Activated T-helper 1 cell treated with anti-CD3 and anti-CD28 coated beads, Interleukin-12 subunit alpha, Interleukin-12 subunit beta, Interleukin-2, Interleukin-4 antibody, amounts not matched to agents 30 ng/mL and 10 ng/mL and 1 ng/mL, durations not matched to agents 14 hours and 24 hours and 36 hours (primary cell): ENCODE measurements at places on chromosomes 1 and 21.

GRCh38 chr1:36326499-36326898, 3.1 kb upstream of the EVA1B start:
- no peak for DNase-seq

- DNase-seq: no peak
Measured at GRCh38 chr1:15311880-15312279, 64.9 kb downstream of the FHAD1 start.

DNA sequence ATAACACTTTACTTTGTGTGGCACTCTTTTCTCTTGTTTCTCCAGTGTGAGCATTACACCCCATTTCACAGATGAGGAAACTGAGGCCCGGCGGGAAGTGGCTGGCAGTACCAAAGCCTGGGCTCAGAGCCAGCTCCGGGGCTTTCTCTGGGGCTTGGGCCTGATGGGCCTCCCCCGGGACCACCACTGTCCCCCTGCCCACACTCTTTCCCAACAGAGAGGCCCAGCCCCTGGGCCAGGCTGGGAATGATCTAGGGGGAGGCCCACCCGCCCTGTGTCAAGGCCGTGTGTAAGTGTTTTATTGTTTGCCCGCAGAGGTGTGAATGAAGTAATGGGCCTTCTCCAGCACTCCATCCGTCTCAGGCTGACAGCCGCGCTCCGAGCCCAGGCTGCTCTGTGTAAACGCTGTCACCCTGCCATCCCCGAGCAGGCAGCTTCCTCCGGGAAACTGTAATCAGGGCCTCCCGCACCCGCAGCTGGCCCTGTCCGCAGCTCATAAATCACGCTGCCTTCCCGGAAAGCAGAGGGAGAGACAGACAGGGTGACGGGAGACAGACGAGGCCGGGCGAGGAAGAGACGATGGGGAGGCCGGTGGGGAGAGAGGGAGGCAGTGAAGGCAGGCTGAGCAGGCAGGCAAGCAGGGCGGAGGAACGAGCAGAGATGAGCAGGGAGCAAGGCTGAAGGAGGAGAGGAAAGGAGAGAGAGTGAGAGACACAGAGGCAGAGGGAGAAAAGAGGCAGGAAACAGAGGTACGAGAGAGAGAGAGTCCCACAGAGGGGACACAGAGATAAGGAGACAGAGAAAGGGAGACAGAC, 109.7 kb upstream of the ZBTB40 start:
- no peak for DNase-seq

GRCh38 chr1:230163205-230163604, 96.2 kb downstream of the GALNT2 start:
- no peak for DNase-seq

GRCh38 chr1:160503087-160503486, 20.0 kb downstream of the SLAMF6 start:
- no peak for DNase-seq

- DNase-seq: no peak
Measured at GRCh38 chr1:93475681-93476080, 27.8 kb downstream of the FNBP1L start.

- DNase-seq: no peak
Measured at GRCh38 chr1:9797049-9797448, 26.7 kb downstream of the CLSTN1 start.

GRCh38 chr1:32897082-32898049, 3.8 kb downstream of the TMEM54 start:
- no peak for DNase-seq

DNA sequence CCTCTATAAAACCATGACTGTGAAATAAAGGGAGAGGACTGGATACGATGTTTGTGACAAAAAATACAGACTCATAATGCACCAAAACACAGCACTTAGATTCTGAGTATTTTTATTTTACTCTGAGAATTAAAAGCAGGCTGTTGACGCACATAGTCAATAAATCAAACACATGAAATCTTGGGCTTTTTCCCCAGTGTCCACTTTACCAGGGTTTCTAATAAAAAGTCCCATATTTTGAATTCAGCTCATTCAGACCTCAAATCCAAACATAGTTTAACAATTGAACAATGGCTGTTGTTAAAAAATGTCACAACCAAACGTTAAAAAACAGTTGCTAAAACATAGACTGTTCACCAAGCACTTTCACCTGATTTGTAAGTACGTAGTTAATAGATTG, 553.4 kb downstream of the LTN1 start:
- DNase-seq: no peak

DNA sequence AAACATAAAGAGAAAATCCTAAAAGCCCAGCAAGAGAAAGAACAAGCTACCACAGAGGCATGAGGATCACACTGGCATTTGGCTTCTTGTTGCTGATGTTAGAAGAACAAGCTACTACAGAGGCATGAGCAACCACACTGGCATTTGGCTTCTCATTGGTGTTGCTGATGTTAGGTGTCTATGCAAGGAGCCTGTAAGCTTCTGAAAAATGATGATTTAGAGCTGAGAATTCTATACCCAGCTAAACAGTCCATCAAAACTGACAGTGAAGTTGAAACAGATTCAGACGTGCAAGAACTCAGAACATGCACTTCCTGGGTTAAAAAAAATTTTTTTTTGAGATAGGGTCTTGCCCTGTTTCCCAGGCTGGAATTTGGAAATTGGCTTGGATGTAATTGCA, 37.8 kb upstream of the ADARB1 start:
- no peak for DNase-seq

GRCh38 chr1:180026556-180026955, 71.9 kb downstream of the CEP350 start:
- DNase-seq: no peak

- DNase-seq: no peak
Measured at GRCh38 chr21:34305605-34306604, 57.9 kb upstream of the KCNE2 start.

DNA sequence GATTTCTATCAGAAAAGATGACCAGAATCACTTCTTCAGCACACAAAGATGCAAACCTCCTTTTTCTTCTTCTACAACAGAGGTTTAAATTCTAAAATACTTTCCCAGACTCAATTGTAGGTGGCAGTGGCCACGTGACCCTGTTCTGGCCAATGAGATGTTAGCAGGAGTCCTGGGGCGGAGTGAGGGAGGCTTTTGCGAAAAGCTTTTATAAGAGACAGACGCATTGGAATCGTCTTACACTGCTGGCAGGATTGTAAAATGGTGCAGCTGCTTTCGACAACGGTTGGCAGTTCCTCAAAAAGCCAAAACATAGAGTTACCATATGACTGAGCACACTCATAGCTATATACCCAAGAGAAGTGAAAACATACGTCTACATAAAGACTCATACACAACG, 87.0 kb upstream of the MAGI3 start:
- no peak for DNase-seq

GRCh38 chr21:41974752-41975053, 20.9 kb upstream of the C2CD2 start:
- no peak for DNase-seq

DNA sequence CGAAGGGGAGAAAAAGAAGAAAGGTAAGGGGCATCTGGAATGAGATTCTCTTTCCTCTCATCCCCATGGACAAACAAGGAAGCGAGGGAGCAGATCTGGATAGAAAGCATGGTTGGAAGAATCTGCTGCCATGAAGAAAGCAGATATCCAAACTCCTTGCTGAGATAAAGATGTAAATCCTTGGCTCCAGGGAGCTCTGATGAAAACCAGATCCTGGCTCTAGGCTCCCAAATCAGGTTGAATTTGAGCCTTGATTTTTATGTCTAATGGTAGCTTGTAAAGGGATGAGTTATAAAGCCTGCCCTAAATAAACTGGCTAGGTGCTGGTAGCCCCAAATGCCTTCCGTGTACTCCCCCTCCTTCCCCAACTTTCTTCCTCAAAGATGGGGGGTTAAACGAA, 64.1 kb upstream of the LAX1 start:
- no peak for DNase-seq
